ENCODE measurements at places on chromosomes 7 and 10.

GRCh38 chr10:58976254-58976653 is 200.2 kb upstream of the PHYHIPL start:
- DNase-seq: no peak

- peak; percentile 14 for DNase-seq
These were observed 116.4 kb upstream of the ASAH2 start for GRCh38 chr10:50367732-50368131.

DNA sequence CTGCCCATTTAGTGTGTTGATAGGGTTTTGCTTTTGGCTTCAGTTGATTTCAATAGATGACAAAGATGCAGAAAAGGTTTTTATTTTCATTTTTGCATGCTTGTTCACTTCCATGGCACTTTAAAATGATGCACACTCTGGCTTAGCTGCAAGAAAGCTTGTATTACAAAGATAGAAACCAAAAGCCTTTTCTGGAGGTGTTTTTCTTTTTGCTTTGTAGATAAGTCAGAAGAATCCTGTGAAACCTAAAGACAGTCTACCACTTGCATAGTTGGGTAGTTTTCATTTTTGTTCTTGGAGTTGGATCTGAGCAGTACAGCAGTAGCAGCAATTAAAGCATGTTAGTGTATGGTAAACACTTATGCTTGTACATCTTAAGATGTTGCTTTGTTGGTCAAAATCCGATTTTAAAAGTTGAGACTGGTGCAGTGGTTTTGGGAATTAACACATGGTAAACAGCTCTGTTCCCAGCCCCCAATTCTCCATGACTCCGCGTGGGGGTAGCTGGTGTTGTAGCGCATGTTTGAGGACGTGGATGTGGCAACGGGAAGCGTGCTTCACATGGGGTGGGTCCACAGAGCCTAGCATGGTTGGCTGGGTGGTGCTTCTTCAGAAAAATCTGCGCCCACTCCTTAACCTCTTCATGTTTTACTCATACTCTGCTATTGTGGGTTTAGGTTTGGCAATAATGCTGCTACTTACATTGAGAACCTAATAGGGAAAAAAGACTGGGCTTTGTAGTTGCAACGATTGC is 19.8 kb downstream of the CCNY start:
- no peak for DNase-seq

GRCh38 chr7:92835851-92836488 is 403 bp downstream of the CDK6 start:
- peak; percentile 24 for DNase-seq

- DNase-seq: no peak
These were observed 39.4 kb upstream of the PLCE1 start for GRCh38 chr10:93954299-93954698.

- DNase-seq: no peak
These were observed 603.6 kb downstream of the CNTNAP2 start for GRCh38 chr7:146720195-146720594.

DNA sequence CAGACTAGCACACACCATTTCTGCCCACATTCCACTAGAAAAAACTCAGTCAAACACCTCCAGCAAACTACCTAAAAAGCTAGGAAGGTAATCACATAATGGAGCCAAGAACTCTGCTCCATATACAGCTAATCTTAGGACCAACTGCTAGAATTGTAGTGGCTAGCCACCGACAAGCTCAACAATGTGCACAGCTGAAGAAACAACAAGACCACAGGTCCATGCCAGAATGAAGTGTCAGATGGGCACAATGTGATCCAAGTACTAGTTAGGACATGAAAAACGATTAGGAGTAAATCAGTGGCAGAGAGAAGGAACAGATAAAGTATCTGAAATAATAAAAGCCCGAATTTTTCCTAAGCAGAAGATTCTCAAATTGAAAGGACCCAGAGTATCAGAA is 38.6 kb downstream of the TMEM106B start:
- DNase-seq: no peak

DNA sequence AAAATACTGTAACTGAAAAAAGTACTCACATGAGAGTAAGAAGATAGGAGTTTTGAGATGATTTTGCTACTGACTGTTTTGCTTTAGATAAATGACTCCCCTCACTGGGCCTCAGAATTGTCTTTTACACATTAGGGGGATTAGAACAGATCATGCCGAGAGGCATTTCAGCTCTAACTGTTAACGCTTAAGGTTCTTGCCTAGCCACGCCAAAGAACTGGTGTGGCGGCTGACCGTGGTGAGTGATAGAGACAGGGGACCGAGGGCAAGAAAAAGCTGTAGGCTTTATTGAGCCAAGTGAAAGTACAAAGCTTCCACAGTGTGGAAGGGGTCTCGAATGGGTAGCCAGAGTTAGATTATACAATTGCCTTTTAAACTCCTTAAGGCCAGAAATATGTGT is 368.5 kb upstream of the MYO3A start:
- no peak for DNase-seq

- DNase-seq: no peak
These were observed 84.5 kb downstream of the CUX1 start for GRCh38 chr7:101901661-101902491.

- no peak for DNase-seq
These were observed 4.4 kb downstream of the SMIM30 start for GRCh38 chr7:113113912-113114311.

- no peak for DNase-seq
These were observed 25.2 kb downstream of the TRIM8 start for GRCh38 chr10:102669206-102670064.

GRCh38 chr10:54131833-54132232 is 669.2 kb downstream of the PCDH15 start:
- no peak for DNase-seq

GRCh38 chr7:12210179-12211053 is 678 bp upstream of the TMEM106B start:
- peak; percentile 2 for DNase-seq

- no peak for DNase-seq
These were observed 96.7 kb upstream of the PIK3CG start for GRCh38 chr7:106768324-106768751.

DNA sequence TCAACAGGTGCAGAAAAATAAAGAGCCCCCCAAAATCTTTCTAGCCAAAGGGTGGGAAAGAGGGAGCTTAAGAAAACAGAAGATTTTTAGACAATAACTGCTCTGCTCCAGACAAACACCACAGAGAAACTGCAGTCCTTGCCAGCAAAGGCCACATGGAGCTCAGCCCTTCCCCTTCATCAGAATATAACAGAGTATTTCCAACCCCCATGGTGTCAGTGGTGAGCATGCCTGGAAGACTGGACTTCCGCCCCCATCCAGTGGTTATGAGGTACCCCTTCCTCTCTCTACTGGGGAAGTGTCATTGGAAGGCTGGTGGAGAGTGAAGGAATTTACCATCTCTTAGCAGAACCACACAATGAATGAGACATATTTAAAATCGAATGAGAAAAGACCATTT is 1007.3 kb upstream of the CELF2 start:
- DNase-seq: no peak

- DNase-seq: no peak
These were observed 3.9 kb upstream of the NOLC1 start for GRCh38 chr10:102148275-102148674.

DNA sequence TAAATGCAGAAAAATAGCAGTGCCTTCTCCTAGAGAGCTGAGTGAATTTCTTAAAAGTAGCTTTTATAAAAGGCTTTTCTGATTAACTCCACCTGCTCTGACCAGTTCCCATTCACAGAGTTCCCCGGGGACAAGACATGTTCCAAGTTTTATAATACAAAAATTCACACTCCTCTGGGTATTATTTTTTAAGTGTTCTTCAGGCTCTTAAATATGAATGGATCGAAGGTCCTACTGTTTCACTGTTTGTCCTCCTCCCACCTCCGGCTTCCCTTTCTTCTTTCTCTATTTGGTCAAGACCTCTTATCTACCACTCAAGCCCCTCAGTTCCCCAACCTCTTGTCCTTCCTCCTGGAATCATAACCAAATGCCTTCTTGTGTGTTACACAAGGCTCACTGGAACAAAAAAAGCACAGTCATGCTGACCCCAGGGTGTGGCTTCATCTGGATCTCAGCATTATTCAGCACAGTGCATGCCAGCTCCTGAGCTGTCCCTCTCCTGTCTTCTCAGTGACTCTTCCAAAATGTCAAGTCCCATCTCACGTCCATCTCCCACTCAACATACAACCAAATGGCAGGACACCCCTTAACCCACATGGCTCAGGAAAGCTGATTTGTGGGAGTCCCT is 222.4 kb downstream of the SORCS1 start:
- DNase-seq: no peak

DNA sequence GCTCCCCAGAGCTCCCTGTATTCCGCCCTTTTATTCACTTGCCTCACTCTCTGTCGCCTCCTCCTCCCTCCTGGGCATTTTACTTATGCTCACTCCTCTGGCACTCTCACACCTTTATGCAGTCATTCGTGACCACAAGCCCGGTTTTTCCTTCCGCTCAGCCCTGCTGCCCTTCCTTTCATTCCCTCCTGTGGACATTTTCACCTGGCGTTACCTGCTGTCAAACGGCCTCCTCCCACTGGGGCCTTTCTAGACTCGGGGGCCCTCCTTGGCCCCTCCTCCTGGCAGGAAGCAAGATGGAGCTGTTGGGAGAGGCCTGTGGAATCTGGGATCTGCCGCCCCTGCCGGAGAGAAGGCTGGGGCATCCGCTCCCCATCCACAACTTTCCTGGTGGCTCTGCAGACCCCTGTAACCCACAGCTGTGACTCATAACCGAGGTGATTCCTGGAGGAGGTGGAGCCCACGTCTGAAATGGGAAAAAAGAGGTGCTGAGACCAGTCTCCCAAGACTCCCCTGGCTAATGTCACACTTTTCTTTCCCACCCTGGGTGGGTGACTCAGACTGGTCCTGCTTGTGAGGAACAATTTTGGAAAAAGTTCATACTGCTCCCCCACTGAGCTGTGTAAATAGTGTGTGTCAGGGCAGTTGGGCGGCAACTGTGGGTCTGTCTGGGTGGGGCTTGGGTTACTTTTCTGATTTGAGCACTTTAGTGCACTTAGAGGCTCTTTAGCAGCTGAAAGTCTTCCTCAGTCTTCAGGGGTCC is 1.2 kb downstream of the VCL start:
- DNase-seq: peak; percentile 79

- DNase-seq: no peak
These were observed 553.8 kb downstream of the TFEC start for GRCh38 chr7:115476671-115477181.

GRCh38 chr7:30091987-30092386 is 42.8 kb upstream of the MTURN start:
- DNase-seq: no peak

DNA sequence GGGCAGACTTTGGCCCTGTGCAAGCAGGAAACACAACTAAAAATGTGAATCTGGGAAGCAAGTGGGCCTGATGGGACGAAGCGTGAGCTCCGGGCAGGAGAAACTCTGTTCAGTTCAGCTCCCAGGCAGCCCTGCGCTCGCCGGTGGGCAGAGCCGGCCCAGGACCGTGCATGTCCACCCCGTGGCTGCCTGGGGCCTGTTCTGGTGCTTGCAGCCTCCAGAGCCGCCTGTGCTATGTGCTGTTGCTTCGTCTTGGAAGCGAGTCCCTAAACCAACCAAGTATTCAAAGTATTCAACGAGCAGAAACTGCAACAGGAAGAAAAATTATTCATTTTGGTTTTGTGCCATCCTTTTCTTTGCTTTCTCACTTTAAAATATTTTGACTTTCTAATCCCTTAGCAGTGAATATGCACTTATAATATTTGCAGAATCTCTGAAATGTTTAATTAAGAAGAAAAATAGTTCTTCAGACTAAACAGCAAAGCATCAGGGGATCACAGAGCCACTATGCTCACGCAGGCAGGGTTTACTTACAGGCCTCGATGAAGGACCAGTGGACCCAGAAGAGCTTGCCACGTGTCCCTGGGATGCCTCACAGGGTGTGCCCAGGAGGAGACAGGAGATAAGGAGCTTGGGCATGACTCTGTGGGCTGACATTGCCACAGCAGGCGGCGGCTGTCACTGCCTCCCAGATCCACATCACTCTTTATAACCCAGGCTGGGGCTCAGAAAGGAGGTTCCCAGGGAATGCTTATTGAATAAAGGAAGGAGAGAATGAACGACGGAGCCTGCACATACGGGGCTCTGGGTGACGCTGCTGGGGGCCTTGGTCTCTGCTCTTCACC is 45.6 kb downstream of the VIPR2 start:
- DNase-seq: no peak

DNA sequence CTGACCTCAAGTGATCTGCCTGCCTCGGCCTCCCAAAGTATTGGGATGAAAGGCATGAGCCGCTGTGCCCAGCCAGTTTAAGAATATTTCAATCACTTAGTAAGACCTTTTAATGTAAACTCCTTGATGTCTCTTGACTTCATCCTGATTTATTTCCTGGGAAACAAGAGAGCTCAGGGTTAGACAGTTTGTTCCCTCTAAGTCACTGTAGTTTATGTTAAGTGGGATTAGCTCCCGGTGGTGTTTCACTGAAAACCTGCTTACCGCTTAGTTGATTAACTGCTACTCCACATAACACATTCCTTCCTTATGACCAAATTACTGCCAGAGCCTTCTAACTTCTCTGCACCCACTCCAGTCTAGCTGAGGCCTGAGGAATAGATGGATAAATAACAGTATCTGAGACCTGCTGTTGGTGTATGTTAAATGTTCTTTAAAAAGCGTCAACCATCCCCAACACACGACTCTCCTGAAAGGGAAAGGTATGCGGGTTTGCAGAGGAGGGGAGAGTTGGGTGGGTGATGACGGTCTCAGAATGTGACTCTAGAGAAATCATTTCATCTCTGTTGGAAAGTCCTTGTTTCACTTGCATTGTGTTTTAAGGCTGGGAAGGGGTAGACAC is 48.7 kb downstream of the CREB3L2 start:
- DNase-seq: no peak

- no peak for DNase-seq
These were observed 106.7 kb downstream of the LRMDA start for GRCh38 chr10:75538144-75538543.

GRCh38 chr7:155638366-155638765 is 6.1 kb upstream of the RBM33 start:
- no peak for DNase-seq

GRCh38 chr10:100516847-100517246 is 2.8 kb downstream of the SEC31B start:
- no peak for DNase-seq

- no peak for DNase-seq
These were observed 447.6 kb upstream of the ZMIZ1 start for GRCh38 chr10:78620985-78621799.
